ENCODE measurements at places on chromosomes 3 and 15.

- no peak for DNase-seq
These were observed 2.3 kb downstream of the LRRC28 start for GRCh38 chr15:99253381-99254090.

DNA sequence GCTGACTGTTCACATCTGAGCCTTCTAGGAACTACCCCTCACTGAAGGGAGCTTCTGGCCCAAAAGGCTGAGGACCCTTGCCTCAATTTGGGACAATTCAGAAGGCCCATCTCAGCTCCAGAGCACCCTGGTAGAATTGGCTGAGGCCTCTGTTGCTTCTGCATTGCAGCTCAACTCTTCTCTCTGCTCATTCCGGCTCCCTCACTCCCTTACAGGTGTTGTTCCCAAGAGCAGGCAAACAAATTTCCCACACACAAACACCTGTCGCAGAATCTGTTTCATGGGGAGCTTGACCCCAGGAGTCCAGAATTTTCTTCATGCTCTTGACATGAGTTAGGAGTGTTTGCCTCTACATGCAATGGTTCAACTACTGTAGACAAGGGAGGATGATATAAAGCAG, 78.7 kb downstream of the CRYGS start:
- no peak for DNase-seq

DNA sequence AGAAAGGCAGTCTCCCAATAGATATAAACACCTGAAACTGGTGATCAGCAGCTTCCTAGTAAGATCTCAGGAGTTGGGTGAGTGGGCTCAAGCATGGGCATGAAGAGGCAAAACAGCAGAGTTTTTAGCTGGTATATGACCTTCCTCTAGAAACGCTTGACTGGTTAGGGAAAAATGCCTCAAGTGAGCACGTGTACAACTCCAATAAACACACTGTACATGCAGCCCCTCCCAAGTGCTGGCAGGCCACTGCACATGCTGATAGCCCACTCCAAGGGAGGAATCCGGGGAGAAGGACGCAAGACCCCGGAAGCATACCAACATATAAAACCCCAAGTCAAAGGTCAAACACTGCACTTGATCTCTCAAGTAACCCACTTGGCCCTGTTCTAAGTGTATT, 143.0 kb downstream of the FMN1 start:
- no peak for DNase-seq

DNA sequence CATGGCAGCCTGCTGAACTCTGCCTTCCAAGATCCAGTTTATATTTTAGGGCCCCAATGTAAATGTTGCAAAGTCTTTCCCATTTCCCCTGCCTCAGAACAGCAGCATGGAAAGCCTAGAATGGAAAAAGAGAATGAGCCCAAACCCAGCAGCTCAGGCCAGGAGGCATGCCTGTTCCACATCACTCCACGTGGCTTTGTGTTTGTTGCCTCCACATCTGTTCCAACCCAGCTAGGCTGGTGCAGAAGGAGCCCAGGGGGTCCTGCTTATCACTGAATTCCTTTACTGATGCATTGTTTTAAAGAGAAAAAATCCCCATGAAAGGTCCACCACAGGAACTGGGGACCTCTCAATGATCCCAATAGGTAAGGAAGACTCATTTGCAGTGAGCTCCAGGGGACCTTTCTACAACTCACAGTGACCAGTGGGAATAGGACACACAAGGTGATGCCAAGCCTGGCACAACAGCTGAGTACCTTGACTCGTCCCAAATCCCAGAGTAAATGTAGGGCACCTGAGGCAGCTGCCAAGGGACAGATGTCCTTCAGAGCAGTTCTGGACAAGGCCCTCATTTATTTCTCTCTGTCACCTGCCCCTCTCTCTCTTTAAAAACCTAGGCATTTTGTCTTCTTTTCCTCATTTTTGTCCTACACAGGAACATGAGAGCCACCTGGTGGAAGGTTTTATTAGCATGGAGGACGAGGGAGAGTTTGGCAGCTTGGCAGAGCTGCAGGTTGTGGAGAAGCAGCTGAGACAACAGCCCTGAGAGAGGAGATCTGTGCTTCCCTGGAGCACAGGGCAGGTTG, 41.7 kb upstream of the ADAMTS17 start:
- no peak for DNase-seq

- DNase-seq = no peak
These were observed 47.9 kb downstream of the CDCP1 start for GRCh38 chr3:45098310-45098709.

DNA sequence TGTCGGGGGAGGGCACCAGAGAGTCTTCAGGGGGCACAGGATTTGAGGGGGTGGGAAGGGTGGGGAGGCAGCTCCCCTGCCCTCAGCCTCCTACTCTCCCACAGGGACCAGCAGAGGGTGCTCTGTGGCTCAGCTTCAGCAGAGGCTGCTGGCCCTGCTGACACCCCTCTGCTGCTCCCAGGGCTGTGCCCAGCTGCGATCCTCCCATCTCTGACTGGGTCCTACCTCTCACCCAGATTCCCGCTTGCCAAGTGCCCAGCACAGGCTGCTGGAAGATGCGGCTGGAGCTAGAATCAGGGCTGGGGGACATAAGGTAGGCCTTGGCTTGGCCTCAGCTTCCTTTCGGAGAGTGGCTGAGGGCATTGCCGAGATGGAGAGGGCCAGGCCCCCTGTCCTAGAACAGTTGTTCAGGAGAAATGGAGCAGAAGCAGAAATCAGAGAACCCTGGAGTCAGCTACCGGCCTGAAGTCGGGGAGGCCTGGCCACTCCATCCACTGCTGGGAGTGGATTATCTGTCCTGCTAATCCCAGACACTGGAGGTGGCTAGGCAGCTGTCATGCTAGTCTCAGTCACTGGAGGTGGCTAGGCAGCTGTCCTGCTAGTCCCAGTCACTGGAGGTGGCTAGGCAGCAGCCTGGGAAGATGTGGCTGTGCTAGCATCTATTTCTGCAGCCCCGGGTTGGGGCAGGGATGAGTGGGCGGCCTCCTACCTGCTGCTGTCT, 3.9 kb downstream of the GRM2 start:
- DNase-seq = no peak

GRCh38 chr15:33913459-33913858, 54.8 kb upstream of the CHRM5 start:
- DNase-seq = no peak

DNA sequence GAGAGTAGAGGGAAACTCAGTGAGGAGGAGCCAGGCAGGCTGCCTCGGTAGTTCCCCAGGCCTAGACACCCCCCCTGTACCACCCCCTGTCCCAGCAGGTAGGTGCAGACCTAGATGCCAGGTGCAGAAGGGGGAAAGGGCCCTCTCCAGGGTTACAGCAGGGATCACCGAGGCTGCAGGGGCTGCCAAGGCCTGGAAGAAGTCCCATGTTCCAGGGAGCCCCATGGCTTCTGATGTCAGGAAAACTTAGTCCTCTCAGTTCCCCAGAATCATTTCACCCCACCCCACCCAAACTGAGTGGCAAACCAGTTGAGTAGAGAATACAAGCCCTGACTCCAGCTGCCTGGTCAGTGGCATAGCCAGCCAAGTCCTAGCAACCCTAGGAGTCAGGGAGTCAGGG, 7.4 kb upstream of the SEMA3B start:
- peak; percentile 70 for DNase-seq

GRCh38 chr15:79067072-79067833, 23.3 kb downstream of the RASGRF1 start:
- peak; percentile 88 for DNase-seq

GRCh38 chr15:69808756-69809155, 289.0 kb downstream of the TLE3 start:
- no peak for DNase-seq

- DNase-seq = no peak
These were observed 44.1 kb downstream of the PGPEP1L start for GRCh38 chr15:98963444-98963843.

DNA sequence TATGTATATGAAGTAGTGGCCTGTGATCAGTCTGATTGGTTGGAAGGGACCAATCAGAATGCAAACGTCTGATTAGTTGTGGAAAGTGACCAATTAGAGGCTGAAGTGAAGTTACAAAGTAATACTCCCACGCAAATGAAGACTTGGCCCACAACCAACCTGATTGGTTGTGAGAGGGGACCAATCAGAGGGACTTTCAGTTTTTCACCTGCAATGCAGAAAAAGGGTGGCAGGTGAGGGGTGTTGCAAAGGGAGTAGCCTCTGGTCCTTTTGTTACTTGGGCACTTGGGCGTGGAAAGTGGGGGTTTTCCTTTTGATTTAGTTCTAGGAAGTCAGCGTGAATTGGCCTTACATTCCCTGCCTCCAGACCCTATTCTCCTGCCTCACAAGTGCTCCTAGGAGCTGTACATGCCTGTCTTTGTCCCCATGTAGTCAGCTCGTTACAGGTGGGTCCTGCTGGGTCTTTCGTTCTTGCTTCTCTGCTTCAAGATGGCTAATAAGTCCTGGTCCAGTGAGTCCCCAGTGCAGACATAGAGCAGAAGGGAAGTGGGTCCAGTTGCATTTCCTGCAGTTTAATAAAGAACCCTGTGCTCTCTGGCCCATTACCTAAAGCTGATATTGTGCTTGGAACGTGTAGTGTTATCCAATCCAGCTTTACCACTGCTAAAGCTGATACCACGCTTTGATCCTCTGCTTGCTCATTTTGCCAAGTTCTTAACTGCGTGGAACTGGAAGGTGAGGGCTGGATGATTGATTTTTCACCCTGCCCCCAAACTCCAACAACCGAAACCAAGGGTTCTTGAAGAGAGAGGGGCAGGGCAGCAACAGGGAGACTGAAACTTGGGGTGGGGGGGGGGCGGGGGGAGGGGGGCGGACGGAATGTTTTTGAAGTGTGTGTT, 46.0 kb upstream of the CD47 start:
- no peak for DNase-seq

DNA sequence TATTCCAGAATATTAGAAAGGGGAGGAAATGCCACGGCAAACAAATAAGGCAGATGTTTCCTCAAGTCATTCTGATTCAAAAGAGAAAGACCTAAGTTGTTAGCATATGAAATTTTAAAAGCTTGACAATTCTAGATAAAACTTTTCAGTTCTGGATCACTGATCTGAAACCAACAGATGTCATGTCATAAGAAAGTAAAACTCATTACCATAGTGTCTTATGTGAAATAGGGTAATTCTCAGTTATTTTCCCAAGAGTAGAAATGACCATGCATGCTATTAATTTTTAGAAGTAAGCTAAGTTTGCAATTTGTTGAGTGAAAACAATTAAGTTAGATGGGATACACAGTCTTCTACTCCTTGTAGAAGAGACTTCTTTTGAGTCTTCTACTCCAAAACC, 630.3 kb downstream of the NAALADL2 start:
- no peak for DNase-seq

DNA sequence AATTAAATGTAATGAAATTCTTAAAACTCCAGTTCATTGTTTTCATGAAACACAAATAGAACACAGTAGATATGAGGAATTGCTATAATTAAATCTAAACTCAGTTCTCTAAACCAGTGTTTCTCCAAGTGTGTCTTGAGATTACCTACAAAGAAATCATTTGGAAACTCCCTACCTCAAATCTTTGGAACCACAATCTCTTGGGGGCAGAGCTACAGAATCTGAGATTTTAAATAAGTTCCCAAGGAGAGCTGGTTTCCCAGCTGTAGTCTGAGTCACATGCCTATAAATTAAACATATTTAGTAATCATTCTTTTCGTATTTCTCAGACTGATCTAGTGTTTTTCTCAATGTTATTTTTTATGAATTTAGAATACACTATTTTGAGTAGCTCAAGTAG, 17.0 kb upstream of the ACTC1 start:
- DNase-seq = no peak

DNA sequence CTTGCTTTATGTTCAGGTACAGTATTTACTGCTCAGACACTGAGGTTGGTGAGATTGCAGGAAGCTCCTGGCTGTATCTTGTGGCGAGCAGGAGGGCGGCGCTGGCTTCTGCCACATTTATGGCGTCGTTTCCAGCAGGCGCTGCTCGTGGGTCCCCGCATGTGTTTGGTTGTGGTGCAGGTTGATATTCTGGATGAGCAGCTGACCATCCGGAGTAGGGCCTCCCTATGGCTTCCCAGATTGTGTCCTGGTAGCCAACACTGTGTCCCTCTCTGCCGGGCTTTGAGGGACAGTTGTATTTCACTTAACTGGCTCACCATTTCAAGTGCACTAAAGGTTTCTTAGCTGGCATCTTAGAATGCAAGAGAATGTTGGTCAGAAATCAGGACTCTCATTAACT, 386.5 kb upstream of the TPM1 start:
- no peak for DNase-seq

GRCh38 chr15:22888120-22888859, 49.8 kb downstream of the NIPA2 start:
- no peak for DNase-seq

GRCh38 chr3:48798998-48799397, 48.7 kb downstream of the PRKAR2A start:
- no peak for DNase-seq

DNA sequence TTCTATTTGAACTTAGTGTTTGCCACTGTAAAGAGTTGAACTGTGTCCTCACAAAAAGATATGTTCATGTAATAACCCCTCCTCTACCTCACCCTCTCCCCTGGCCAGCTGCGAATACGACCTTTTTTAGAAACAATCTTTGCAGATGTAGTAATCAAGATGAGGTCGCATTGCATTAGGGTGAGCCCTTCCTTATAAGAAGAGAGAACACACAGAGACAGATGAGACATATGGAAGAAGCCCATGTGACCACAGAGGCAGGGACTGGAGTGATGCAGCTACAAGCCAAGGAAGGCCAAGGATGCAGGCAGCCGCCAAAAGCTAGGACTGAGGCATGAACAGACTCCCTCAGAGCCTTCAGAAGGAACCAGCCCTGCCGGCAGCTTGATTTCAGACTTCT, 27.6 kb downstream of the GPR176 start:
- no peak for DNase-seq

- DNase-seq = no peak
These were observed 393.3 kb downstream of the TBC1D5 start for GRCh38 chr3:17349093-17349492.

DNA sequence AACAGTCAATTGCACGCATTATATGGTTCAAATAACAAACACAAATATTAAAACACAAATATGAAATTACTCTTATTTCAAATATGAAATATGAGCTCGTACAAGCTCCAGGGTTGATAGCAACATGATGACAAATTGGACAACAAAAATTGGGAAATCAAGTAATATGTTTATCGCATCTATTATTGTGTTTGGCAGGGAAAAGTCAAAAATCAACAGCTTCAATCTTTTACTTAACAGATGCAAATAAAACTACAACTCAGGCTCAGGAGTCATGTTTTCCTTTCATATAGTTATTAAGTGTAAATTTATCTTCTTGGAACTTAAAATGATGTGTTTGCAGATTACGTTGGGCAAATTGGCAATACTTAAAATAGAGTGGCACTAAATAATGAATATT, 41.4 kb downstream of the ZPLD1 start:
- no peak for DNase-seq

- no peak for DNase-seq
These were observed 902 bp downstream of the CMTM6 start for GRCh38 chr3:32501783-32502117.

- no peak for DNase-seq
These were observed 34.2 kb downstream of the TXNRD3 start for GRCh38 chr3:126620738-126621137.

DNA sequence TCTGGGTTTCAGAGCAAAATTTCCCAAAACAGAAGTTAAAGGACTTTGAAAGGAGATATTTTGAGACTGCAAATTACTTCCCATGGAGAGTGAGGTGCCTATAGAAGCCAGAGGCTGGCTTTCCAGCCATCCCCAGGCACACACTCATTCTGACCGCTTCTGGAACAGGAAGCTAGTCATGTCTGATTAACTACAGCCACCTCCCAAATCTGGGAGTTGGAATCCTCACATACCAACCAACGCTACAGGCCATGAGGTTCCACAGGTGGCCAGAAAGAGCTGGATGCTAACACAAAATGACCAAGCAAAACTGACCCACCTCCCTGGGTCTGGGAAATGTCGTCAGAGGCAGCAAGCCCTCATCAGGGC, 87.2 kb downstream of the SNRK start:
- DNase-seq = no peak
